HepG2 (cell line): ENCODE measurements at places on chromosomes 3 and 15. TPM values are rescaled to one million over a fixed set of nuclear protein-coding genes. Genes with fewer than 3 reads are reported as not detected.

CHDH gene
- 40.4 and 48.9 TPM in 2 replicates for total RNA-seq

GALNT15 gene
- total RNA-seq = 0.02 TPM in 1 of 2 replicates, not detected in the other

CPN2 gene
- total RNA-seq = 16.3 and 27.7 TPM in 2 replicates

SAXO2 gene
- 1.5 TPM in 1 of 2 replicates, not detected in the other for total RNA-seq

GOLGA8N gene
- 0.49 and 0.66 TPM in 2 replicates for total RNA-seq

NR2F2 gene
- 3.5 and 5.0 TPM in 2 replicates for total RNA-seq

- no peaks in the 10 kb centered on the region for H3K36me3 ChIP-seq
- H3K4me1 ChIP-seq = no peaks in the 10 kb centered on the region
- H3K27ac ChIP-seq = no peak overlapping the region
- no peak for DNase-seq
Measured at GRCh38 chr3:127679534-127680145, 6.9 kb downstream of the ABTB1 start.

GRCh38 chr3:160038862-160039562 is 50.4 kb downstream of the IL12A start:
- H3K27ac ChIP-seq = no peak overlapping the region
- H3K27me3 ChIP-seq = peaks cover 3% of the 10 kb centered on the region; the same call in 1 of the 2 replicates
- peaks cover 7% of the 10 kb centered on the region; the same call in 1 of the 2 replicates for H3K4me1 ChIP-seq
- H3K36me3 ChIP-seq = no peaks in the 10 kb centered on the region

GRCh38 chr3:31701286-31701685 is 168.6 kb downstream of the STT3B start:
- no peak overlapping the region for H3K27ac ChIP-seq
- no peaks in the 10 kb centered on the region for H3K4me1 ChIP-seq
- H3K36me3 ChIP-seq = peaks cover 13% of the 10 kb centered on the region
- H3K27me3 ChIP-seq = no peaks in the 10 kb centered on the region
- H3K4me3 ChIP-seq = no peak overlapping the region

DNA sequence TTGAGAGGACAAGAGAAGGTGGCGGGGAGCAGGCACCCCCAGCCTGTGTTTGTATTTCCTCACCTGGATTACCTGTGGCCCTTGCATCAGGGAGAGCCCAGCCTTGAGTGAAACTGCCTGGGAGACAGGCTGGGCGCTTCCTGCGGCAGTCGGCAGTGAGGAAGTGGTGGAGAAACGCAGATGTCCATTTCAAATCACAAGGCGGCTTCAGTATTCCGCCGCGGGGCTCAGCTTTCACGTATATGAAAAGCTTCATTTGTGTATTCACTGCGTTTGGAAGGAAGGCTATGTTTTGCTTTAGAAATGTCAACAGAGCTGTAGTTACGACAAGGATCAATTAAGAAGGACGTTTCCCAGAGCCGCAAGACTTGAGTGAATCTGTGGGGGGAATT is 167.4 kb upstream of the CTDSPL start:
- H3K36me3 ChIP-seq = no peaks in the 10 kb centered on the region
- H3K4me3 ChIP-seq = no peak overlapping the region
- no peak for DNase-seq
- no peaks in the 10 kb centered on the region for H3K4me1 ChIP-seq
- H3K27me3 ChIP-seq = peaks cover 18% of the 10 kb centered on the region; the same call in 1 of the 3 replicates

DNA sequence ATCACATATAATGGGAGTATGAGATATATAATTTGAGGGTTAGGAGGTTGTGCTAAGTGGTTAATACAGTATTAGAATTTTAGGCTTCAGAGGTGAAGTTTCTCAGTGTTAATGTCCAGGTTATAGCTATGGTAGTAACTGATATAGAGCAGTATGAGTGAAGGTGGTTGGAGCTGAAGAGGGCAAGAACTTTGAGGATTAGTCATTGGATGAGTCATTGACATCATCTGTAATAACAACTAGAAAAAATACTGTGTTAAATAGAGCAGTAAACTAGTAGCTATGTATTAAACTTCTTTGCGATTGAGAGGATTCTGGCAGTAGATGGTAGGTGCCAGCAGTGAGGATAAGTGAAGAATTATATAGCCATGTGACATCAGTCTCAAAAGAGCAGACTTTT is 47.5 kb upstream of the EIF3J start:
- H3K27me3 ChIP-seq = no peaks in the 10 kb centered on the region
- peak; percentile 5 for DNase-seq
- no peak overlapping the region for H3K27ac ChIP-seq
- H3K36me3 ChIP-seq = peaks cover 55% of the 10 kb centered on the region
- H3K4me1 ChIP-seq = no peaks in the 10 kb centered on the region

DNA sequence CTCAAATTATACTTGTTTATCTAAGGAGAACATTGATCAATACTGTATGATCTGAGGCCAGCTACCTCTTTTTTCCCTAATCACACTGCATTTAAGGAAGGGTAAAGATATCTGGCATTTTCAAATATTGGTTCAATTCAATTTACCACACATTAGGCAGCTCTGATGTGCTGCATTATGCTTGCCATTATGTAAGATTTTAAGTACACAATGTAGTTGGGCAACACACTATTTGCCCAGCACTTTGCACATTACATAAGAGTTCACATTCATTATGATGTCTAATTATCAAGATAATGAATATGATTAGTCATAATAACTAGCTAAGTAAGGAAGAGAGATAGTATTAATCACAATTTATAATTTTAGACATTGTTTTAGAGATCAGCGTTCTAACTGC is 196.3 kb downstream of the BCHE start:
- no peak overlapping the region for H3K4me3 ChIP-seq
- no peaks in the 10 kb centered on the region for H3K27me3 ChIP-seq
- no peak overlapping the region for H3K27ac ChIP-seq

- H3K27me3 ChIP-seq = no peaks in the 10 kb centered on the region
- no peak overlapping the region for H3K27ac ChIP-seq
- H3K4me1 ChIP-seq = no peaks in the 10 kb centered on the region
- H3K4me3 ChIP-seq = no peak overlapping the region
Measured at GRCh38 chr3:144743225-144743668, 771.6 kb downstream of the DIPK2A start.

DNA sequence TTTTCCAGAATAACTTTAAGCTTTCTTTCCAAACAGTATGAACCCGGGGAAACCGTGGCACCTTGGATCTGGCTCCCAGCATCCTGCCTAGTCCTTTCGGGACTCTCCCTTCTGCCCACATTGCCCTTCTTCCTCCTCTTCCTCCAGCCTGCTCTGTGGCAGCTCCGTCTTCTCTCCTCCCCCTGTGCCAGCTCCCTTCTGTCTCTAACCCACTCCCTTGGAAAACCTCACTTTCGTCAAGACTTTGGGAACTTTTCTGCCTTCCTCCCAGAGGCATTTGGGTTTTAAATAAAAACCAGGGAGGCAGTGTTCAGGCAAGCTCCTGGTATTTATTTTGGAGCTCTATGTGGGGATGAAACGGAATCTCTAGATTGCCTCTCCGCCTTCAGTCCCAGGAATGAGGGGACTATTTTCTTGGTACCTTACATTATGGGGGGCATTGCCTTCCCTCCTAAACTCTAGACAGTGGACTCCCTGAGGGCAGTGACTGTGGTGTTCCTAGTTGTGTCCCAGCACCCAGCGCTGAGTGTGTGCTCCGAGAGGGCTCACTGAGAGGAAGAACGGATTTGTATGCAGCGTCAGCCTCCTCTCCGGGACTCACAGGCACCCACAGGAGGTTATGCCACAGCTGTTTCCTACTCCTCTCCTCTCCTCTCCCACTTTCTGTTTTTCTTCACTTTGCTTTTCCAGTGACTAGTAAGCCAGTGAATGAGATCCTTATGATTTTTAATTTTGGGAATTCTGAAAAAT is 105.4 kb upstream of the MRPS22 start:
- DNase-seq = no peak
- no peaks in the 10 kb centered on the region for H3K4me1 ChIP-seq
- H3K4me3 ChIP-seq = no peak overlapping the region
- peaks cover 13% of the 10 kb centered on the region; the same call in 1 of the 3 replicates for H3K27me3 ChIP-seq
- no peaks in the 10 kb centered on the region for H3K36me3 ChIP-seq

- H3K4me1 ChIP-seq = no peaks in the 10 kb centered on the region
- no peaks in the 10 kb centered on the region for H3K36me3 ChIP-seq
- no peak overlapping the region for H3K27ac ChIP-seq
- DNase-seq = no peak
Measured at GRCh38 chr3:111244760-111245159, 173.1 kb downstream of the NECTIN3 start.

GRCh38 chr3:138460536-138461205 is 26.3 kb downstream of the ESYT3 start:
- H3K4me1 ChIP-seq = no peaks in the 10 kb centered on the region
- no peaks in the 10 kb centered on the region for H3K27me3 ChIP-seq
- H3K36me3 ChIP-seq = no peaks in the 10 kb centered on the region
- no peak overlapping the region for H3K27ac ChIP-seq
